ENCODE measurements at places on chromosomes 4 and X. TPM values are rescaled to one million over a fixed set of nuclear protein-coding genes. Genes with fewer than 3 reads are reported as not detected.

Gene PPP1R3F
- 0.53 TPM for total RNA-seq

Gene SASH3
- 0.03 TPM for total RNA-seq

Gene SRPX2
- 10.3 TPM for total RNA-seq

Gene RAB33A
- not detected for total RNA-seq

Gene GPR173
- 3.3 TPM for total RNA-seq

Gene ZDHHC15
- total RNA-seq, result not detected

Gene TRIML2
- 3.1 TPM for total RNA-seq

Gene LNX1
- total RNA-seq, result 0.87 TPM

Gene C4orf17
- total RNA-seq, result not detected

Gene PDE5A
- 1.4 TPM for total RNA-seq

Gene ZRSR2
- 1.0 TPM for total RNA-seq

Gene NHSL2
- 1.7 TPM for total RNA-seq

Gene NMU
- 4.2 TPM for total RNA-seq

GRCh38 chr4:31009926-31010325, 289.8 kb downstream of the PCDH7 start:
- DNase-seq, result no peak

- no peak for DNase-seq
Observed at GRCh38 chr4:176262243-176262642, 6.8 kb downstream of the ASB5 start.

- DNase-seq, result no peak
Observed at GRCh38 chr4:13917015-13917414, 289.5 kb upstream of the BOD1L1 start.

DNA sequence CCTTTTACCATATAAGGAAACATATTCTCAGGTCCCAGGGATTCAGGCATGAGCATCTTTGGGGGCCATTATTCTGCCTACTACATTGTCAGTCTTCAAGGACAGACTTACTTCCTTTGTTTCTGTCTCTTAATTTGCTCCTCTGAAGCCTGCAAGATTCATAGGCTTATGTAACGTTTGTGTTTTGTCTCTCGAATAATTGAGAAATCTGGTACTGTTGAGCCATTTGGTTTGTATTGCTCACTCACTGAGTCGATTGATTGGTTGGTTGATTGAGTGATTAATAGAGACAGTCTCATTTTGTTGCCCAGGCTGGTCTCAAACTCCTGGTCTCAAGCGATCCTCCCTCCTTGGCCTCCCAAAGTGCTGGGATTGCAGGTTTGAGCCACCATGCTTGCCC, 23.7 kb downstream of the TBL1X start:
- no peak for DNase-seq

DNA sequence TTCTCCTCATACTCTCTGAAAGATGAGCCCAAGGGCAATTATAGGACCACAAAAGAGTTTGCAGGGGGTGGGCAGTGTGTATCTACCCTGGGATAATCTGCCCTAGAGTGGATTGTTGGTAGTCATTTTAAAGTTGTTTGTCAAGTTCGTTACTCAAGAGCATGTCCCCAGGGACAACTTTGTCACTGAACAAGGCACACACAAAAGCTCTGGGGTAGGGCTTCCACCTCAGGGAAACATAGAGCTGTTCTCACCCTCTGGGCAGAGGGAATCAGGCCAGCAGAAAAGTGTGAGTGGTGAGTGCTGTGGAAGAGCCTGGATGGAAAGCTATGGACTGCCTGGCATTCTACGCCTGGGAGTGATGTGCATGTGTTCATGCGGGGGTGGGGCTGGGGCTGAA, 23.3 kb upstream of the LEF1 start:
- DNase-seq, result no peak

DNA sequence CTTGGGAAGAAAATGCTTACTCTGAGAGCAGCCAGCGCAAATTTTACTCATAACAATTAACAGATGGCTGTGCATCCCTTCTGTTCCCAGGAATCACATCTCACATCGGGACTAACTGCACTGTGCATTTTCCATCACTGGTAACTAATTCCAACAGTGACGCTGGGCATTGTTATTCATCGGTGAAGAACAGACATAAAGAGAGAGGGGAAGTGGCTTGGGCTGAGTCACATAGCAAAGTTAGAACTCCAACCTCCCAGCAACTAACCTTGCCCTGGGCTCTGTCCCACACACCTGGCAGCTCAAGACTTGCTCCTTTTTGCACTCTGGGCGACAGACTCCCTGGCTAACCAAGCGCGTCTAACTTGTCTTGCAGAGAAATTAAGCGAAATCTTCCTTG, 6.4 kb upstream of the LONRF3 start:
- DNase-seq, result peak; percentile 29

GRCh38 chr4:163048447-163048846, 118.2 kb downstream of the NAF1 start:
- DNase-seq, result peak; percentile 21

DNA sequence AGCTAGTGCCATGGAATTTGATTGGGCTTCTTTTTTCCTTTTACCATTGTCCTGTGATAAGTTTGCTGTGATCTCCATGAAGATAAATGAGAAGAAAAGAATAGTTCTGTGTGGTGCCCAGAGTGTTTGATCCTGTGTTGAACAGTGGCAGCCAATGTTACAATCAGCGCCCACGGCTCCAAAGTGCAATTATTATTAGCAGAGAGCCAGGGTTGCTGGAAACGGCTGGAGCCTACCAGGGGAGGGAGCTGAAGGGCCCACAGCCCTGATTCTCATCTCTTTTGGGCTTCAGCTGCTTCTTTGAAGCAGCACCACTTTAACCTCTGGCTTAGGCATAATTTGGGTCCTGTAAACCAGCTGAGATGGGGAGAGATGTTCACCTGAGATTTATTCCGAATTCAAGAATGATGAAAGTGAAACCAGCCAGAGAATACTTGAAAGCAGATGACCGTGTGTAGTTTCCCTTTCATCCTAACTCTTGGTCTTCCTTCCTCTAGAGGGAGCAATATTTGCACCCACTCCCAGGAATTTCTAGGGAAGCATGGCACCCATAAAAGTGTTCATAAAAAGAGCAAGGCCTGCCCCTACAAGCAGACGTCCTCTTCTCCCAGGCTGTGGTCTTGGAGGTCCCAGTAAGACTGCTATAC, 298.3 kb downstream of the EVC2 start:
- peak; percentile 20 for DNase-seq

DNA sequence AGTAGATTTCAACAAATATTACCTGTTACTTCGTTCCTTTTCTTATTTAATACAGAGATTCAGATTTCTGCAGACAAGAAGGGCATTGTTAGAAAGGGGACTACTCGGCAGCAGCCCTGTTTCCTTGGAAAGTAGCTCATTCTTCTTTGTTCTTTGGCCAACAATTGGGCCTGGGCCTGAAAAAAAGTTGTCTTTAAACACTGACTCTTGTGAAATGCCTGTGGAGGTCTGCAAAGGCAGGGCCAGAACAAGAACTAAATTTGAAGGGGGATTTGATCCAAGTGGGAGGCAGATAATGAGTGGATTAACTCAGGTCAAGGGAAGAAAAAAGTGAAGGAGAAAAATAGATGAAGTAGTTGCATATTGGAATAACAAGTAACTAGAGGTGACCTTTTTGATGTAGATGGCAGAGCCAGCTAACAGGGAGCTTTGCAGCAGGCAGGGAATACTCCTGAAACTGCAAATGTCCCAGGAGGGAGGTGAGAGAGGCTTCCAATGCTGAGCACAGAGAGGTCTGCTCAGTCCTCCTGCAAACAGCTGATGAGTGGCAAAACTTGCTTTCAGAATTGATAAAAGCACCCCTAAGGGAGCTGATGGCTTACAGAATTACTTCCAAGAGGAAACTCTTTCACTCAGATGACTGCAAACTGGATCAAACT, 393.2 kb upstream of the HS3ST1 start:
- no peak for DNase-seq

DNA sequence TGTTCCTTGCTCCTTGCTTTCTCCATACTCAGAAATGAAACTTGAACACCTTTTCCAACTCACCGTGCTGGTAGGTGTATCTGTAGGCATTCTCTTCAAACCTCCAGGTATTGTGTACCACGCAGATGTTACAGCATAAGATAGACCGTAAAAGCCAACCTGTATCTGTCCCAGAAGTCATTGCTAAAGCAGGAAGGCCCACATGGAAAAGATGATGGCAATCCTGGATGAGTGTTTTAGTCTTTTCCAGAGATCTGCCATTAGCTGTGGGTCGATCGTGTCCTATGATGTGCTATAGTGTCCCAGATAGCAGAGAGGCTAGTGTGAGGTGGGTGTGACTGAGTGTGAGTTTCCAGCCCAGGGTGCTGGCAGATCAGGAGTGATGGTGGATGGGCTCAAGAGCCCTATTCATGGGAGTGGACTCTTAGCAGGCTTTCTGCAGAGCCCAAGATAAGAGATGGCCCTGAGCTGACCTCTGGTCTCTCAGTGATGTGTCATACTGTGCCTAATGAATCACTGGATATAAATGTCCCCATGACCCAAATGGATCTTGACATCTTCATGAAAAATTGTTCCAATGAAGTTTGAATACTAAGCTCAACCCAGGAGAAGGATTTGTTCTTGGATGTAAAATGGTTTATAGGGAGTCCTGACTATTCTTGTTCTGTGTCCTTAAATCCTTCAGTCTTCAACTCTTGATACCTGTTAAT, 69.1 kb upstream of the WDR1 start:
- DNase-seq, result peak; percentile 39

- DNase-seq, result no peak
Observed at GRCh38 chr4:154911608-154912098, 130.6 kb downstream of the RBM46 start.

DNA sequence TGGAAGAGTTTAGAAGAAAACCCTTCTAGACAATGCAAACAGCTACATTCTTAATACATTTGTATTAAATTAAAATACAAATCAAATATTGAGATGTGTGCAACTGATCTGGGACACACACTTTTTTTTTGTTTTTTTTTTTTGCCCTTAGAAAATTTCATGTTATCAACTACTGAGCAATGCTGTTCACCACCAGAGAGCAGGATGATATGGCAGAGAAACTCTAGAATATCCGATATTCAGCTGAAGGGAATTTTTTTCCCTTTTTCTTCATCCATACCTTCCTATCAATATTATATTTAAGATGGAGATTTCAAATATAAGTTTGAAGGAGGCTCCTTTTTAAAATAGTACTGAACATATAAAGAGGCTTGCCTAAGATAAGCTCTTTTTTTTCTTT, 1.0 kb downstream of the NDST3 start:
- no peak for DNase-seq

- DNase-seq, result no peak
Observed at GRCh38 chr4:24044610-24045589, 155.1 kb upstream of the PPARGC1A start.

GRCh38 chr4:145375416-145375815, 106.2 kb upstream of the SMAD1 start:
- DNase-seq, result no peak

- DNase-seq, result no peak
Observed at GRCh38 chr4:8023696-8024033, 84.0 kb upstream of the AFAP1 start.

Measured in HT1080 (cell line).